Fibroblast of villous mesenchyme (primary cell): ENCODE measurements at places on chromosomes 16 and 17. TPM values are rescaled to one million over a fixed set of nuclear protein-coding genes. Genes with fewer than 3 reads are reported as not detected.

- DNase-seq: no peak
Measured at GRCh38 chr16:2520784-2521531, 787 bp downstream of the AMDHD2 start.

The TRPV2 gene
- 53.5 and 106 TPM in 2 replicates for total RNA-seq

GRCh38 chr16:11389631-11390565 lies 44.6 kb downstream of the RMI2 start:
- no peak for DNase-seq

DNA sequence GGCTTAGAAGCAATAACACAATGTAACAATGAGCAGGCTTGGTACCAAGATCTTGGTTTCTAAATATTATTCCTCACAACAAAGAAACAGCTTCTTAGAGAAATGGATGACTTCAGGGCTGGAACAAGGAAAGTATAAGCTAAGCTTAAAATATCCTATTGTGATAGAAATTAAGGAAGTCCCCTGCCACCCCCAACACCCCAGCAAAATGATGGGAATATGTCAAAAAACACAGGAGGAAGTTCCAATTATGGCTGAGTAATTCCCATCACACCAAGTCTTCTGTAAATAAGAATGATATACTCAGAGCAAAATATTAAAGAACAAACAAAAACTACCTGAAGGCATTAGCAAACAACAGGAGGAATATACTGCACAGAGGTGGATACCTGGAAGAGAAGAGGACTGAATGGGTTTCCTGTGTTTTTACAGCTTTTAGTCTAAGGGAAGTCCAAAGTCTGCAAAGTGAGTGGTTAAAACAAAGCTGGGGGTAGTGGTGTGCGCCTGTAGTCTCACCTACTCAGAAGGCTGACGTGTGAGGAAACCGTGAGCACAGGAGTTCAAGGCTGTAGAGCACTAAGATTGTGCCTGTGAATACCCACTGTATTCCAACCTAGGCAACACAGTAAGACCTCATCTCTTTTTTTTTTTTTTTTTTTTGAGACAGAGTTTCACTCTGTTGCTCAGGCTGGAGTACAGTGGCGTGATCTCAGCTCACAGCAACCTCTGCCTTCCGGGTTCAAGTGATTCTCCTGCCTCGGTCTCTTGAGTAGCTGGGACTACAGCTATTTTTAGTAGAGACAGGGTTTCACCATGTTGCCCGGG lies 17.1 kb upstream of the ATP6V0A1 start:
- no peak for DNase-seq

DNA sequence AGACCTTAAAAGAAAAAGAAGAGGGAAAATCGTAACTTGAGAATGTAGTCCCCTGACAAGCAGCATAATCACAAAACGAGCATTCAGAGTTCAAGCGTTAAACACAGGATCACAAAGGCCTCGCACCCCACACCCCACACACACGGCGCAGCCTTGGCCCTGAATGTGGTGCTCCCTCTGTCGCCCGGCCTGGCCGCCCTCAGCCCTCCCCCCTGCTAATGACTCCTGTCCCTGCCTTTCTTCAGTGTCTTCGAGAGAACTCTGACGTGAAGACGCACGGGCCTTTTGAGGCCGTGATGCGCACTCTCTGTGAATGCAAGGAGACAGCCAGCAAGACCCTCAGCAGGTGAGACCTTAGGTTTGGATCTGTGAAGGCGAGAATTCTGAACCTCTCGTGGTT lies 47.5 kb upstream of the ENDOV start:
- no peak for DNase-seq

The ASGR2 gene
- total RNA-seq: not detected in 2 replicates

GRCh38 chr17:29039764-29040598 lies 3.0 kb upstream of the PIPOX start:
- DNase-seq: peak; percentile 57

DNA sequence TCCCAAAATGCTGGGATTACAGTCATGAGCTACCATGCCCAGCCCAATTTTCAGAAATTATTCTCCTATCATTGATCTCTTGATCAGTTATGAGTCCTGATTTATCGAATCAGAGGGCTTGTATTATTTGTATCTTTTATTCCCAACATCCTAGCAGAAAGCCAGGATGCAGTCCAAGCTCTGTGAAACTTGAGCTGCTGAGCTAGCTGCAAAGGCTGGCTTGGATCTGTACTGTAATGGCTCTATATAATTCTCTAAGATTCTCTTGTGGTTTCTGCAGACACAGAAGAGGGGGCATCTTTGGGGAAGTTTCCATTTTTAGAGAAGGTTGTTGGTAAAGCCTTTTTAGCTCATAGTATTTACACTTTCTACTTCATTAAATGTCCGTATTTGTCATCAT lies 227.1 kb downstream of the MAP2K4 start:
- no peak for DNase-seq
